ENCODE measurements at places on chromosomes 16 and 17. TPM values are rescaled to one million over a fixed set of nuclear protein-coding genes. Genes with fewer than 3 reads are reported as not detected.

- no peak for DNase-seq
Measured at GRCh38 chr17:73759734-73760438, 115.6 kb upstream of the SDK2 start.

DNA sequence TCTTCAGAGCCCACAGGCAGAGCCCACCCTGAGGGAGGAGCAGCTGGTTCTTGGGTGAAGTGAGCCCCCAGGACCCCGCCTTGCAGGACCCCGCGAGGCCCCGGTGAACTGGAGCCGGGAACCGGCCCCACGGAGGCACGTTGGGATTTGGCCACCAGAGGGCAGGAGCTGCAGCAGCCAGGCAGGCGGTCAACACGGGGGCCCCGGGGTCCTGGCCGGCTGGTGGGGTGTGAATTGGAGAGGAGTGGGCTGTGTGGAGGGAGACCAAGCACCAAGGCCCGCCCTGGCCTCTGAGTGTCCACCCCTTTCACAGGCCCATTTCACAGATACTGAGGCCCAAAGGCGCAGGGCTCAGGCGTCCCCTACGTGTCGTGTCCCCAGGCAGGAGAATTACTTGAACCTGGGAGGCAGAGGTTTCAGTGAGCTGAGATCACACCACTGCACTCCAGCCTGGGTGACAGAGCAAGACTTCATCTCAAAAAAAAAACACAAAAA is 2.2 kb downstream of the DPEP1 start:
- DNase-seq, result no peak

- DNase-seq, result no peak
Measured at GRCh38 chr16:78666318-78666717, 566.9 kb downstream of the WWOX start.

Gene CA7
- total RNA-seq, result not detected

GRCh38 chr17:80422981-80423380 is 8.0 kb downstream of the ENDOV start:
- no peak for DNase-seq

DNA sequence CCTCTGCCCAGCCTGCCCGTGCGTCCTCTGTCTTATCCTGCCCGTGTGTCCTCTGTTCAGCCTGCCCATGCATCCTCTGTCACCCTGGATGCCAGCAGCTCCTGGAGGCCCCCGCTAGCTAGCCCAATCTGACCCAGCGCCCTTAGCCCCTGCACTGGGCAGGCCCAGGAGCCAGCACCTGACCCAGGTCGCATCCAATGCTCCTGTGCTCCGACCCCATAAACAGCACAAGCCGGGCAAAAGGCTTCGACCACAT is 13.1 kb downstream of the CDH15 start:
- no peak for DNase-seq

- DNase-seq, result no peak
Measured at GRCh38 chr16:89020925-89021595, 44.1 kb upstream of the CBFA2T3 start.

Gene BCO1
- total RNA-seq, result not detected

DNA sequence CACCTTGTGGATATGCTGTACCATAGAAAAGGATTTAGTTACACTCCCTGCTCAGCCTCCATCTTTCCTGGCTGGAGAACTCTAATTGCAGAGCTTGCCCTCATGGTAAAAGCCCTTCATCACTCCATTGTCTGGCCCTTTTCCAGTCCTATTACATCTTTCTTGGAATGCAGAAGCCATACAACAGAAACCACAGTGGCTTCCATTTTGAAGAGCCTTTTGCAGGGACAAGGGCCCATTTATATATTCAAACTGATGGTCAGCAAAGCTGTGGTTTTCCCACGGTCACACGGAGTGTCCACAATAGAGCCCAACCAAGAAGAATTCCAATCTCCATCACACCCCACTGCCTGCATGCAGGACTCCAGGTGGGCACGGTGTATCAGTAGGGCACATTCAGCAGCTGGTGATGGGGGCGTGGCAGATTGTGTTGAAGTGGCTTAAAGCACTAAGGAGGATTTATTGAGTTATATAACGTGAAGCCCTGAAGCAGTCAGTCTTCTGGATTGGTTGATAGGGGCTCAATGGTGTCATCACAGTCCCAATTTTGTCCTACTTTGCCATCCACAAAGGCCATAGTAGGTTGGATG is 20.3 kb downstream of the COPRS start:
- peak; percentile 66 for DNase-seq

DNA sequence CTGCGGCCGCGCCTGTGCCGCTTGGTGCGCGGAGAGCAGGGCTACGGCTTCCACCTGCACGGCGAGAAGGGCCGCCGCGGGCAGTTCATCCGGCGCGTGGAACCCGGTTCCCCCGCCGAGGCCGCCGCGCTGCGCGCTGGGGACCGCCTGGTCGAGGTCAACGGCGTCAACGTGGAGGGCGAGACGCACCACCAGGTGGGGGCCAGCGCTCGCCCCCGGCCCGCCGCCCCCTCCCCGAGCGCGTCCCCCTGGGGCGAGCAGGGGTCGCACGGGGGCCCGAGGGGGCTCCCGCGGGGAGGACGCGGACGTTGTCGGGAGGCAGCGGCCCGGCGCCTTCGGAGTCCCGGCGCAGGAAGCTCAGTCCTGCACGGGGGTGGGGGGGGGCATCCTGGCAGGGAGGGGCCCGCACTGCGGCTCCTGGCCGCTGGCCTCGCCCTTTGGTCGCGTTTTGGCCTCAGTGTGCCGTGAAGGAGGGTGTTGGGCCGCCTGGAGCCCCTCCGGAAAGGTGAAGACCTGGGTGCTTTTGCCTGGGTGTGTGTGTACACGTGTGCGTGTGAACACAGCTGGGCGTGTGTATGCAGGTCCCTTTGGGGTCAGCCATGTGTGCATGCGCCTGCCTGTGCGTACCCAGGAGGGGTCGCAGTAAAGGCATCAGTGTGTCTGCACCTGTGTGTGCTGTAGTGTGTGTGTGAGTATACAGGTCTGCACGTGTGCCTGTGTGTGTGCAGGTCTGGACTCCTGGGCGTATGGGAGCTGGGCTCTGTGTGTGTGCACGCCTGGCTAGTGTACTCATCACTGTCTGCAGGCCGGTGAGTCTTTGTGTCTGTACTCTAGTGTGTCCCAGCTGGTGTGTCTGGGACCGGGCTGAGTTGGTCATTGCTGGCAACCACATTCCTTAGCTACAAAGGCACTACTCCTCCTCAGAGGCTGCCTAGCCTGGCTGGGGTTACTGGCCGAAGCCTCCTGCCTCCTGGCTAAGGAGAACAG is 615 bp downstream of the NHERF2 start:
- peak; percentile 59 for DNase-seq

DNA sequence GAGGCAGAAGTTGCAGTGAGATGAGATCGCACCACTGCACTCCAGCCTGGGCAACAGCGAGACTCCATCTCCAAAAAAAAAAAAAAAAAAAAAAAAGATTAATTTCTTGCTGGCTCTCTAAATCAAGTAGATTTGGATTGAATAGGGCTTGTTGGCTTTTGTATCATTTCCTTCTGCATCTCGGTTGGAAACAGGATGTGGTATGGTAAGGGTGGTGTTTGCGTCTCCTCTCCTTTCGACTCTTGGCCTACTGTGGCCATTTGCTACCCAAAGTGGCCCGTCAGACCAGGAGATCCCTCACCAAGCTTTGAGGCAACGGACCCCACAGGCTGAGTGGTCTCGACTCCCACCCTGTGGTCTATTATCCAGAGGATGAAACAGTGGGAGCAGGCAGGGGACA is 168.0 kb upstream of the IRX3 start:
- no peak for DNase-seq

DNA sequence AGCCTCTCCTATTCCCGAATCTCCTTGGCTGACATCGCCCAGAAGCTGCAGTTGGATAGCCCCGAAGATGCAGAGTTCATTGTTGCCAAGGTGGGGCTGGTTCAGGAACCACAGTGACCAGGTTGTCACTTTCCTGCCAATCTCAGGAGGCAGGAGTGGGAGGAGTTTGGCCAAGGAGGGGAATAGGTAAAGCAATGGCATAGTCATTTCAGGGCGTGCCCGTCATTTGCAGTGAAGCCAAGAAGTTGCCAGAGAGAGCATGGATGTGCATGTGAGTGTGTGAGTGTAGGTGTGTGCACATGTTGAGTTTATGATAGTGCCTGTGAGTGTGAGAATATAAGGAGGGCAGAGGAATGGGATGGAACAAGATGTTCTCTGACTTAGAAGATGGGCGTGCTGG is 14.8 kb downstream of the PSMD3 start:
- no peak for DNase-seq

Gene MYL11
- total RNA-seq, result not detected

DNA sequence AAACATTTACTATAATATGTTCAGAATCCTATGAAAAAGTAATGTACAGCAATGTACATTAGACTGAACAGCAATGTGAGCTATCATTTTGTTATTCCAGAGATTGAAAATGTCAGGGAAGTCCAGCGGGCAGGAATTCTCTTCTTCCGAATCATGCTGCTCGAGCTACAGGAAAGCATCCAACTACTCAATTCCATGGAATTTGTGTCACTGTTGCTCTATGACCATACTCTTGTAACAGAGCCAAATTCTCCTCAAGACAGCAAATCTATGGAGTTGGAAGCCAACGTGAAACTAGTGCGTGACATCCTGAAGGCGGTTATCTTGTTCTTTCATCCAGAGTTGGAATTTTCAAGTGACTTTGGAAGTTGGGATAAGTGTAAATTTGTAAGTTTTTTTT is 24.8 kb upstream of the NSRP1 start:
- peak; percentile 92 for DNase-seq

DNA sequence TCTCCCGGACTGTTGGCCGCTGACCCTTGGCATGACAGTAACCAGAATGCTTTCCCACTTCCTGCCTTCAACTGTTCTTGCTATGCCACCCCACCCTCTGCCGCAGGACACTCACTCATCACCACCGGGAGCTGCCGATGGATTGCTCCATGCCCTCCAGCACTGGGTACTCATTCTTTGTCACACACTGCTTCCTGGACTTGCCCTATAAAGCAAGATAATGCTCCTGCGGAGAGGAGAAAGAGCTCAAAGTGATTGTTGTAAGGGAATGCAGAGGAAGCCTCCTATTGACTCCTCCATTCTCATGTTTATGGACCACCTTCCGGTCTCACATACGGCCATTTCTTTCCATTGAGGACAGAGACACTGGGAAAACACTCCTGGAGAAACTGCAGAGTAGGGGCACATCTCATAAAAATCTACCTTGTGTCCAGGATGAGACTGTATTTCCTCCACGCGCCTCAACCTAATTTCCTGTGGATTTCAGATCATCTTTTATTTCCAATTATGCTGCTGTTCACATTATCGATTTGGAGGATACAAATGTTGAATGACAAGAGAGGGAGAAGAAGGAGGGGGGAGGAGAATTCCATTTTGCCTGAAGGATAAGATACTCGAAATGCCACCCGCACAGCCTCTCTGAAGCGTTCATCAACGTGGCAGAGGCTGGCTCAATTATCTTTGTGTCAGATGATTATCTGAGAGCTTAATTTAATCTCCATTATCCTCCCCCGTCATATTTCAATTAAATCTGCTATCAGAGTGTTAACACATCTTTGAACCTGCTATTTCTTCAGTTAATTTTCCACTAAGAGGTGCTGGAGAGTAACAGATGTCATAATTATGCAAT is 486.1 kb upstream of the SALL1 start:
- no peak for DNase-seq

- DNase-seq, result no peak
Measured at GRCh38 chr17:36705283-36705795, 104.0 kb downstream of the MRM1 start.

Gene CDYL2
- 3.9 TPM for total RNA-seq

DNA sequence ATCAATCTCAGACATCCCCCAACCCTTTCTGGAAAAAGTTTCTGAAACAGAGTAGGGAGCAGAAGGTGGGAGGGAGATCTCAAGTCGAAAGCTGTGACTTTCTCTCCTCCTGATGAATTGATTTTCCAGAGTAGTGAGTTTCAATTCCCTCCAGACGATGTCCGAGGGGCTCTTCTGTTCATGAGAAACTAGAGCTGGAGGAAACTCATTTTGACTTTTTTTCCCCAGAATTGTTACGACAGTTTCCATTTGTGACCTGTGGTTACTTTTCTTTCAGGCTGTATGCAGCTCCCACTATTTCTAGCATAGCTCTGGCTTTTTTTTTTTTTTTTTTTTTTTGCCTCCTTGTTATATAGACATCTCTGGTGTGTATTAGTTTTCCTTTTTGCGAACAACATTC is 422.1 kb upstream of the SALL1 start:
- no peak for DNase-seq

- DNase-seq, result no peak
Measured at GRCh38 chr16:54062361-54063278, 224.0 kb downstream of the IRX3 start.

GRCh38 chr16:83136924-83137323 is 510.2 kb downstream of the CDH13 start:
- no peak for DNase-seq

DNA sequence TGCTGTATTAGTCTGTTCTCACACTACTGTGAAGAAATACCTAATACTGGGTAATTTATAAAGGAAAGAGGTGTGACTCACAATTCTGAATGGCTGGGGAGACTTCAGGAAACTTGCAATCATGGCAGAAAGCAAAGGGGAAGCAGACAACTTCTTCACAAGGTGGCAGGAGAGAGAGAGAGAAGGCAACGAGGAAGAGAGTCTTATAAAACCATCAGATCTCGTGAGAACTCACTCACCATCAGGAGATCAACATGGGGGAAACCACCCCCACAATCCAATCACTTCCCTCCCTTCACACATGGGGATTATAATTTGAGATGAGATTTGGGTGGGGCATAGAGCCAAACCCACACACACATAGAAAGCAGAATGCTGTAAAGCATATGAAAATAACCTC is 896.2 kb downstream of the CDH11 start:
- DNase-seq, result peak; percentile 1

DNA sequence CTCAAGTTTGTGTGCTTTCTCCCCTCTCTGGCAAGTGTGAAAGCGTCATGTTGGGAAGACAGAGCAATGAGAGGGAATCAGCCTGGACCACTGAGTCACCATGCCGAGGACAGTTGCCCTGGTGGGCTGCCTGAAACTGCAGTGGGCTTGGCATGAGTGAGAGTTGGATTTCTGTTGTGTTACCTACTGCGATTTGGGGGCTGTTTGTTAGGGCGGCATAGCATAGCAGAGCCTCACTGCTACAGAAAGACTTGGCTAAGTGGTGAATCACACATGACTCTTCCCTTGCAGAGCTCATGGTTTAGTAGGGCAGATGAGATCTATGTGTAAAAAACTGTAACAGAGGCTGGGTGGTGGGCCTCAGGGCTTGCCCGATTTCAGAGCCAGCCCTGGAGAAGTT is 324.6 kb downstream of the C16orf95 start:
- no peak for DNase-seq

Gene DDX5
- total RNA-seq, result 330 TPM

Data from IMR-90 (cell line).